ENCODE measurements at places on chromosomes 7 and 10.

DNA sequence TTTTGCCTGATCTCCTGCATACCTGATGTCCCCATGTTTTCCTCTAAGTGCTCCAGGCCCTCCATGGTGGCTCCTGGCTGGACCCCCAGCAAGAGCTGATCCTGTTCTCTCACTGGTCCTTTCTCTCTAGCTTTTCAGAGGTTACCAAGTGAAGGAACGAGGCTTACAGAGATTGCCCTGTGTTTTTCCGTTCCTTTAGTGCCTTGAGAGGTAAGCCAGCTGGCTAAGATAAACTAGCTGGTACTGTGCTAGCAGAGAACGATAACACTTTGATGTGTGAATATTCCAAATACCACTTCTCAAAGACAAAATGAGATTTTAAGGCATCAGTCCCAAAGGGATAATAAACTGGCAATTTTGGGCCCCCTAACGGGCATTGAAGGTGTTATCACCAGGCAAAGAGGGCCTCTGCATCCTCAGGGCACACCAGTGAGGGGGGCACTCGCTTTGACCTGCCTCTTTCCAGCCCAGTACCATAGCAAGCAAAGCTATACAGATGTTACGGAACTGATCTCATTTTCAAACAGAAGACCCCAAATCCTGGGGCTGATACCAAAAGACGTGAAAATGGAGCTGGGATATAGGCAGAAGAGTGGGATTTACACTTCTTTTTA lies 8.4 kb upstream of the CCNY start:
- DNase-seq = no peak

- no peak for DNase-seq
These were observed 19.8 kb upstream of the TBL2 start for GRCh38 chr7:73597978-73598782.

- DNase-seq = no peak
These were observed 499.6 kb downstream of the MAGI2 start for GRCh38 chr7:78953726-78954363.

DNA sequence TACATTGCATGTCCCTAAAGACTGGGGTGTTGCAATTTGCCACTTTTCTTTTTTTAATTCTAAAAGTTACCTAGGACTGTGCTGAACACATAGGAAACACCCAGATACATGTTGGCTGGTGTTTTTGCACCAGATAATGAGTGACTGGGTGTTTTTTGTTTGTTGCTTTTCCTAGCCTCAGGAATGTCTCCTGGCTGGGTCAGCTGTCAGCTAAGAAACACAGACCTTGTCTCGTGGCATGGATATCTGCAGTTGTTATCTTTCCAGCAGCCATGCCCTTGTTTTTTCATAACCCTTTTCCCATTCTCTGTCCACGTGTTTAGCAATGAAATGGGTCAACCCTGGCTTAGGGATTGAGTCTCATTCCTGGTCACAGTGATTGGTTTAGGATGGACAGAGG lies 433.9 kb upstream of the ZMIZ1 start:
- DNase-seq = no peak

GRCh38 chr7:41828911-41829310 lies 126.0 kb upstream of the INHBA start:
- DNase-seq = no peak

- DNase-seq = no peak
These were observed 130.4 kb upstream of the STEAP4 start for GRCh38 chr7:88437132-88437531.

- no peak for DNase-seq
These were observed 32.5 kb downstream of the COL1A2 start for GRCh38 chr7:94426980-94427875.

DNA sequence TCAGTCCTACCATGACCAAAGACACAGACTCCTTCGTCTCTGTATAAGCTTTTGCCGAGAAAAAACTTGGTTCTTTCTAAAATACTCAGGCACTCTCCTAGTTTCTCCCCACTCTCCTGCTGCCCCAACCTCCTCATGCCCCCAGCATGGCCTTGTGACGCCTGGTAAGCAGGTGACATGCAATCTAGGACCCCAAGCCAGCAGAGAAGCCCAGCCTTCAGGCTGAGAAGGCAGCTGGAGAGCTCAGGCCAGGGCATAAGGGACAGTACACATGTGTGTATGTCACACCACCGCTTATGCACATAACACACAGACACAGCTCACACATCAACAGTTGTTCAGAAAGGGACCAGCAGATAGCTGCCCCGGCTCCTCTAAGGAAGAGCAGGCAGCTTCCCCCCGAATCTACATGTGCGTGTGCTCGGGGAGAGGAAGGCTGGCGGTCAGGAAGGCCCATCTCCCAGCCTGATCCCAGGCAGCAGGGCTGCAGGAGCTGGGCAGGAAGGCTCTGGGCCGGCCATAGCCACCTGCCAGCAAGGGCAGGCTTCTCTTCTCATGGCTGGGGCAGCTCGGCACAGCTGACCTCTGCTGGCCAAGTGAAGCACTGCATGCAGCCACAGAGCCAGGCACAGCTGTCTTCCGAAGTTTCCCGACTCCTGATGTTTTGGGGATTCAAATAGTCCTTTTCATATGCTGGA lies 8.5 kb downstream of the DDX56 start:
- no peak for DNase-seq

DNA sequence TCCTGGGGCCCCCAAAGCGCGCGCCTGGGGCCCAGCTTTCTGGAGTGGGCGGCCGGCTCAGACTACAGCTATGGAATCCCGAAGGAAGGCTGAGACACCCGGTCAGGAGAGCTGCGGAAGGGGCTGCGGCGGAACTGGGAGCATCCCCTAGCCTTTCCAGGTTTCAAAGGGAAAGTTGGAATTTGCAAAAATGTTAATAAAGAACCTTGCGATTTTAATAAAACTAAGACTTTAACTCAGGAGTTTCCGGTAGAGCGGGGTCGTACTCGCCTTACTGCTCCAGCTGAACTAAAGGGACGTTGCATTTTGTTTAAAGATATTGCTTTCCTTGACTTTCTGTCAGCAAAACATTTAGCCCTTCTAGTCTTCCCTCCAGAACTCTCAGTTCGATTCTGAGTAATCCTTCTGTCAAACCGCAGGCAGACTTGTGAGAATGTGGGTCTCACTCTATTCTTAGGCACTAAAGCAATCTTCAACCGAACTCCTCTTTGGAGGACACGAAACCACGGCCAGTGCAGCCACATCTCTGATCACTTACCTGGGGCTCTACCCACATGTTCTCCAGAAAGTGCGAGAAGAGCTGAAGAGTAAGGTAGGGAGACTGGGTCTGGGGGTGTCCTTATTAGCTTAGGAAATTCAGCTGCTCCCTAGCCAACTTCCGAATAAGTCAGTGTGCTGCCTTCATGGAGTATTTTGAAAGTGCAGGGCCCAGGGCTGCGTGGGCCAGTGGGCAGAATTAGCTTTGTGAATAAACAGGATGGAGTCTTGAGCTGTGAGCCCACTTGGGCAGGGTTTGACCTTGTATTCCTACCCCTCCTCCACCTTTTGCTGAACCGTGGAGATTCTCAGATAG lies 1.9 kb downstream of the CYP26A1 start:
- DNase-seq = no peak

DNA sequence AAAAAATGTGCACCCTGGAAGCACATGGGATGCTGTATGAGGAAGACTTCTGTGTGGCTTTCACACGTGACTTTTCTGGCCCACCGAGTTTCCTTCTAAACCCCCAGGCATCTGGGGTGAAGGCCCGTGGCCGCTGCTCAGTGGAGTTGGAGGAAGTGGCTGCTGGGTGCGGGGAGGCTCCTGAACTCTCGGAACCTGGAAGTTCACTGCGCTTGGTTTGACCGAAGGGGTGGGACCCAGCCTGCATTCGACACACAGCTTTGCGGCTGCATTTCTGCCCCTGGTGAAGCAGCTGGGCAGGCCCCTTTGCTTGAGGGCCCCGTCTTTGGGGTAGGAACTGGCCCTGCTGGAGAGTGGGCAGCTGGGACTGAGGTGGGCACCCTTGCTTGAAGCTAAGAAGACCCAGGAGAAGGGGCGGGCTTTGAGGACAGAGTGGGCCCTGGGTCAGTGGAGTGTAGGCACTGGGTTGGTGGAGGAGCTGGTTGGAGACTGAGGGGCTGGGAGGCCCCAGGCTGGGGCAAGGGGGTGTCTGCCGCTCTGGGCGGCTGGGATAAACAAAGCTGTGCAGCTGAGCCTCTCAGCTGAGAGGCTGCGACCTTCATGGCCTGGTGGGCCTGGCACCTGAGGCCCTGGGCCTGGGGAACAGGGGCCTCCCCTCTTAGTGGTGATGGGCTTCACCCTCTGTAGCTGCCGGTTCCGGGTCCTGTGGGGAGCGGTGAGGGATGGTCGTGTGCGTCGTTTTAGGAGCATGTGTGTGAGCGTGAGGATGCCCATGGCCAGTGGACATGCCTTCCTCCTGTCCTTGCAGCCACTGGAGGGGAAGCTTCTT lies 78.0 kb downstream of the INPP5A start:
- no peak for DNase-seq

- DNase-seq = no peak
These were observed 14.7 kb downstream of the FAM241B start for GRCh38 chr10:69644658-69645295.

GRCh38 chr10:113920875-113921274 lies 66.4 kb downstream of the NHLRC2 start:
- DNase-seq = no peak

- DNase-seq = no peak
These were observed 237.8 kb upstream of the ZMIZ1 start for GRCh38 chr10:78830976-78831375.

DNA sequence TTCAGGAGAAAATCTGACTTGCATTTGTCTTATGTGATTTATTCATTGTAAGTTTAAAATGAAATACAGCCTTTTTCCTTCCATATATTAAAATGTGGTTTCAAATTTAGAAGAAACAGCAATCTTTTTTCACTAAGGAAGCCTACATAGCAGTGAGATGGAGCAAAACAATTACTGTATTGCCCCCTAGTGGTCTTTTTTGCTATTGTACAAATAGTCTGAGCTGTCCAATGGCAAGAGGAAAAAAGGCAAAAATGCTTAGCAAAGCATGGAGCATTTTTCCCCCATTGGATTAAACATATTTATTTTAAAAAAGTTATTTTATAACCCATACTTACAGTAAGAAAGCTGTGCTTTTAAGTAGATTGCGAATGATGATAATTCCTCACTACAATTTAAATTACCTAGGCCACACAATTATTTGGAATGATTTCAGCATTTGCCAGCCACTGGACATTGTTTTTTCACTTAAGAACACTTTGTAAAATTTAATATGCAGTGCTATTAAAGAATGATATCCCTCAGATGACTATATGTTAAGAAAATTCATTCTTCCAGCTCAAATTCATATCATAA lies 119.5 kb downstream of the CPED1 start:
- peak; percentile 24 for DNase-seq

GRCh38 chr10:73819513-73820093 lies 8.2 kb upstream of the NDST2 start:
- no peak for DNase-seq

DNA sequence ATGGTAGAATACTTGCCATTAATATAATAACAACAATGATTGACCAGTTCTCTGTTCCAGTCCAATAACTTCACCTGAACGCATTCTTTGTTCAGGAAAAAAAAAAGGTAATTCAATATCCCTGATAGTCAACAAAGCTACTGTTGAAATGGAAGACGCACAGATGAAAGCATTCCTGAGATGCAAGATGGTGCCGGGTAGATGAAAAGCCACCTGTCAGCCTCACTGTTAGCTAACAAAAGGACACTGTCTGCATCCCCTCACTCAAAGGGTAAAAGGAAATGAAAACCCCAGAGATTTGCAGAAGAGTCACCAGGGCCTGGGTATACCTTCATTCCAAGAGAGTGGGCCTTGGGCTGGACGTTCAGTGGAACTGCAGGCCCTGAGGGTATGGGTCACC lies 357.4 kb downstream of the PLXNA4 start:
- DNase-seq = no peak

GRCh38 chr7:141679014-141679413 lies 23.0 kb downstream of the DENND11 start:
- no peak for DNase-seq

- no peak for DNase-seq
These were observed 131.7 kb downstream of the RTKN2 start for GRCh38 chr10:62136931-62137330.

GRCh38 chr10:96984541-96985131 lies 152.5 kb downstream of the LCOR start:
- DNase-seq = no peak

DNA sequence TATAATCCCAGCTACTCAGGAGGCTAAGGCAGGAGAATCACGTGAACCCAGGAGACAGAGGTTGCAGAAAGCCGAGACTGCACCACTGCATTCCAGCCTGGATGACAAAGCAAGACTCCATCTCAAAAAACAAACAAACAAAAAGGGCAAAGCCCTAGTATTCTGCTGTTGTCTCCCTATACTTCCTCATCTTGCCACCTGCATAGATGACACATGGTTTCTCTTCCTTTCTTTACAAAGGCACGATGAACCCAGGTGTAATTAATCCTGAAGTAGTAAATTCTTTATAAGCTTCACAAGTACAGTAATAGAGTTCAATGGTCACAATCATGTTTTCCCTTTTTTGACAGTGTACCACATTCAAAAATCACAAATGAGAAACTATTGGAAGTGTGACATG lies 9.8 kb upstream of the ZNF727 start:
- no peak for DNase-seq

DNA sequence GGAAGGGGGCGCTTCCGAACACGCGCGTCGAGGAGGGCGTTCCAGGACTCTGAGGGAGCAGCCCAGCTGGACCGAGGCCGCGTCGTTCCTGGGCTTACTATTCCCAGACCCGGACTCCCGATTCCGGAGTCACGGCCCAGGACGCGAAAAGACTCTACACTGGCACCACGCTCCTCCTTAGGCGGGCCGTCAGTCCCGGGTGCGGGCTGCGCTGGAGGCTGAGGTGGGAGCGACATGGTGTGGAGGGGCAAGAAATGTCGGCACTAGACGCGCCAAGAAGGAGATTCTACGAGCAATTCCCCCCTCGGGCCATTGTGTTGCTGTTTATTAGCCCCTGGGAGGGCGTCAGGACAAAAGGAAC lies 584 bp upstream of the RUNDC3B start:
- no peak for DNase-seq

GRCh38 chr7:127979728-127980126 lies 51.5 kb downstream of the LRRC4 start:
- no peak for DNase-seq
